ENCODE measurements at places on chromosomes 12 and 14.
A peak's percentile ranks its signal among the peaks of the same experiment; 100 is the strongest.

- no peak for DNase-seq
Measured at GRCh38 chr12:15334225-15334624, 11.9 kb downstream of the PTPRO start.

DNA sequence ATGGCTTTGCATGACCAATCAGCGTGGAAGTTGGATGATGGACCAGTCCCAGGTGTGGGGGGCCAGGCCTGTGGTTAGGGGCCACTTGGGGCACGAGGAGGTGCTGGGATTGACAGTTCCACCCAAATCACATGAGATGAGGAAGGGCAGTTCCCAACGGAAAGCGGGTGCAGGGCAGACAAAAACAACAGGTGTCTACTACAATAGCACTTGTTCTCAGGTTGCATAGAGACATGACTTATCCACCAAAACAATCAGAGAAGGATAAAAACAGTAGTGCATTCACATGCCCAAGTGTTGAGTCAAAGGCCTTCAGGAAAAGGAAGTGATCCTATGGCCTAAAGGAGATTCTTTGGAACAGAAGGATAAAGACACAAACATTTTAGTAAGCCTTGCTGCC lies 14.6 kb upstream of the EIF2B2 start:
- DNase-seq = no peak

GRCh38 chr12:3744229-3744901 lies 8.5 kb downstream of the CRACR2A start:
- DNase-seq = no peak

- DNase-seq = no peak
Measured at GRCh38 chr12:126496201-126496600, 1431.0 kb downstream of the AACS start.

DNA sequence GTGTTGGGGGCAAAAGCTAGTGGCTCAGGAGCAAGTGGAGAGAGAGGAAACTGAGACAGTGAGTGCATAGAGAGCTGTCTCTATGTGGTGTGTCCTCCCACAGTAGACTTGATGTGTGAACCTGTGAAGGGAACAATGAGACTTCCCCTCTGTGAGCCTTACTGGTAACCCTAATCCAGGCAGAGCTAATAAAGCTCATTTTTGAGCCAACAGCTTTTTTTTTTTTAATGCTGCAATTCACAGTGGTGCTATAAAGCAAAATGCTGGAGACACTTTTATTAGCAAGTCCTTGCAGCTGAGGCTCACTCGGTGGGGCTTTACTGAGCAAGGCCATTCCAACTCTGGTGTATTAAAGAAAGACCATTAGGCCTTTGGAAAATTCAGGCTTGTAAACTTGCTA lies 26.9 kb downstream of the FBXW8 start:
- DNase-seq = no peak

- DNase-seq = no peak
Measured at GRCh38 chr12:62724947-62725451, 210.0 kb downstream of the PPM1H start.

DNA sequence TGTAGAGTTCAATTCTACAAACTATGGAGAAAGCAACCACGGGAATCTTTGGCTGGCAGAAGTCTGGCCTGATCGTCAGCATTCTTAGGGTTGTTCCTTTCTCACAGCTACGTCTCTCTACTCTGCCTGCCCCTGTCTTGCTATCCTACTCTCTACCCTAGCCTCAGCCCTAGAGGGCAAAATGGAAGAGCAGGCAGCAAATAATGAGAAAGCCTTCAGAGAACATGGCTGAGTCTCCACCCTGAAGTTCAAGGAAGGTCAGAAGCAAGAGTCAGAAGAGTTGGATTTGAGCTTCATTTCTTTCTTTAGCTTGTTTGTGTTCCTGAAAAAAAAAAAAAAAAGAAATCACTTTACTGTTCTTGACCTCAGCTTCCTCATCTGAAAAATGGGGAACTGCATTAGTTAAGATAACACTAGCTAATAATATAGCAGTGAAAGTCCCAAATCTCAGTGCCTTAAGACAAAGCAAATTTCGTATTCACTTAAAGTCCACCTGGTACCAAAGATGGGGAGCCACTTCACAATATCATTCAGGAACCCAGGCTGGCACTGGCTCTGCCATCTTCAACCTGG lies 50.2 kb upstream of the CCND2 start:
- no peak for DNase-seq

DNA sequence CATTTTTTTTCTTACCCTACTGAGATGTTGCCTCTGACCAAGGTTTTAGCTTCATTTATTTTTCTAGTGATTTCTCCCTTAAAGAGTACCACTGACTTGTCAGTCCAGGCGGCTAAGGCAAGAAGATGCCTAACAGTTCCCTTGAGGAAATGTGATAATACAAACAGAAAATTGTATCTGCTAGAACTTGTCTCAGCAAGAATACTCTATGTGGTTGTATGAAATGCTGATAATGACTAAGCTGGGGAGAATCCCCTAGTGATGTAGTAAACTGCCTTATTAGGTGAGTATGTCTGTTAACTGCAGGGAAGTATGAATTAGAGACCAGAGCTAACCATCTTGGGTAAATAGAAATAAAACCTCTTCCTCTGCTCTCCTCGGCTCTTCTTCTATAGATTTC lies 6.7 kb downstream of the C12orf54 start:
- DNase-seq = no peak

DNA sequence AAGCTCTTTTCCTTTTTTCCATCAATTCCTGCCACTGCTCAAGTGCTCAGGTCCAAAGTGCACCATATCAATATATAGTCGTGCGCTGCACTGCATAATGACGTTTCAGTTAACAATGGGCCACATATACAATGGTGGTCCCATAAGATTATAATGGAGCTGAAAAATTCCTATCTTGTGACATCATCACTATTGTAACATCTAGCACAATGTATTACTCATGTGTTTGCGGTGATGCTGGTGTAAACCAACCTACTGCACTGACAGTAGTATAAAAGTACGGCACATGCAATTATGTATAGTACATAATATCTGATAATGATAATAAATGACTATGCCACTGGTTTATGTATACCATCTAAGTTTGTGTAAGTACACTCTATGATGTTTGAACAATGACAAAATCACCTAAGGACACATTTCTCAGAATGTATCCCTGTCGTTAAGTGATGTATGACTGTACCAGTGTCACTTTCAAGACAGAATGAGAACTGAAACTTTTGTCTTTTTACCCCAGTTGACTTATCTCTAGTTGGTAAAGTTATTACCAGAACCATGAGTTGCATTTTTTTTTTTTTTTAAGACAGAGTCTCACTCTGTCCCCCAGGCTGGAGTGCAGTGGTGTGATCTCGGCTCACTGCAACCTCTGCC lies 53.7 kb upstream of the INSM2 start:
- no peak for DNase-seq

GRCh38 chr12:116332705-116333380 lies 55.4 kb upstream of the MED13L start:
- no peak for DNase-seq

- no peak for DNase-seq
Measured at GRCh38 chr14:90599748-90600507, 203.1 kb downstream of the CALM1 start.

DNA sequence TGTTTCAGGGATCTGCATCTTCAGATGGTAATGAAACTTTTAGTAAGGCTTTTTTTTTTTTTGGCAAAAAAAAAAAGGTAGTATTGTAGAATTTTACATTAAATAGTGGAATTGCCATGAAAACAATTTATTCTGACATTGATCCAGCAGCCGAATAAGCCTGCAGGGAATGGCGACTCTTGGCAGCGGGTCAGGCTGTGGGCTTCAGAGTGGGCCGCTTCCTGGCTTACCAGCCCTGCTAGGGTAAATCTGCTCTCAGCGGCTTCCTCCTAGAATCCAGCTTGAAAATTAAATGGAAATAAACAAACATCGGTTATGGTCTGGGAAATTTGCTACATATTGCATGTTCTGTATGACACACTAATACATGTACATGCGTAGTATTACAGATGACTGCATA lies 34.8 kb downstream of the SFSWAP start:
- DNase-seq = no peak

- peak; percentile 74 for DNase-seq
Measured at GRCh38 chr14:61482348-61483206, 161.2 kb downstream of the PRKCH start.

DNA sequence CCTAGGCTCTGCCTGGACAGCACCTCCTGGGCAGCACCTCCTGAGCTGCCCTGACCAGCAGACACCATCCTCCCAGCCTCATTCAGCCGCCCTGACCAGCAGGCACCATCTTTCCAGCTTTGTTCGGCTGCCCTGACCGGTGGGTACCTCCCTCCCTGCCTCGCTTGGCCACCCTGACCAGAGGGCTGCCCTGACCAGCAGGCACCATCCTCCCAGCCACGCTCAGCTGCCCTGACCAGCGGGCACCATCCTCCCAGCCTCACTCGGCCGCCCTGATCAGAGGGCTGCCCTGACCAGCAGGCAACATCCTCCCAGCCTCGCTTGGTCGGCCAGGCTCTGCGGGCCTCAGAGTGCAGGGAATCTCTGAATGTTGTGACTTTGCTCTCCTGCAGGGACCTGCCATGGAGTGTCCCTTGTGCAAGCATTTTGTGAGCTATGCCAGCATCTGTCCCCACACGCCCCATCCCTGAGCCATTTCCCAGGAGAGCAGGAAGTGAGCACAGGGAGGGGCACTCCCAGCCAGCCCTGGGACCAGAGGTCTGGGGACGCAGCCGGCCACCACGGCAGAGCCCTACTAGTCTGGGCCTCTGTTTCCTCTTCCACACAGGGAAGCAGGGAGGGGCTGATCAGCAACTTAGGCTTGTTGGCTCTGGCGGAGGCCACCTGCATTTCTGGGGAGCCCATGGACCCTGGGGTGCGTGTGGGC lies 265.5 kb downstream of the SEC23A start:
- DNase-seq = no peak

DNA sequence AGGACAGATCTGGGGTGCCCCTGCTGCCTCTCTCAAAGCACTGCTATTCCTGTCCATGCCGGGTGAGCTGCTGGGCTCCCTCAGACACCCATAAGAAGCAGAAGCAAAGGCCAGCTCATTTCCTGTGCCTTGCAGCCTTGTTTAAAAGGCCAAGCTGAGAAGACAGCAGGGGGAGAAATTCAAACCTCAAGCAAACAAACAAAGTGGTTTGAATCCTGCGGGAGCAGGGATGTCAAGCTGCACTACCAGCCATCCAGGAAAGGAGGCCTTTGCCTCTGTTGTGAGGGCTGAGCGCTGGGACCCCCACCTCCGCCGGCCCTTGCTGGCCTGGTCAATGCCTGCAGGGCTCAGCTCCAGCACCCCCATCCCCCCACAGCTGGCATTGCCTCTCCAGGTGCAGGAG lies 176.5 kb downstream of the PIWIL1 start:
- DNase-seq = no peak

DNA sequence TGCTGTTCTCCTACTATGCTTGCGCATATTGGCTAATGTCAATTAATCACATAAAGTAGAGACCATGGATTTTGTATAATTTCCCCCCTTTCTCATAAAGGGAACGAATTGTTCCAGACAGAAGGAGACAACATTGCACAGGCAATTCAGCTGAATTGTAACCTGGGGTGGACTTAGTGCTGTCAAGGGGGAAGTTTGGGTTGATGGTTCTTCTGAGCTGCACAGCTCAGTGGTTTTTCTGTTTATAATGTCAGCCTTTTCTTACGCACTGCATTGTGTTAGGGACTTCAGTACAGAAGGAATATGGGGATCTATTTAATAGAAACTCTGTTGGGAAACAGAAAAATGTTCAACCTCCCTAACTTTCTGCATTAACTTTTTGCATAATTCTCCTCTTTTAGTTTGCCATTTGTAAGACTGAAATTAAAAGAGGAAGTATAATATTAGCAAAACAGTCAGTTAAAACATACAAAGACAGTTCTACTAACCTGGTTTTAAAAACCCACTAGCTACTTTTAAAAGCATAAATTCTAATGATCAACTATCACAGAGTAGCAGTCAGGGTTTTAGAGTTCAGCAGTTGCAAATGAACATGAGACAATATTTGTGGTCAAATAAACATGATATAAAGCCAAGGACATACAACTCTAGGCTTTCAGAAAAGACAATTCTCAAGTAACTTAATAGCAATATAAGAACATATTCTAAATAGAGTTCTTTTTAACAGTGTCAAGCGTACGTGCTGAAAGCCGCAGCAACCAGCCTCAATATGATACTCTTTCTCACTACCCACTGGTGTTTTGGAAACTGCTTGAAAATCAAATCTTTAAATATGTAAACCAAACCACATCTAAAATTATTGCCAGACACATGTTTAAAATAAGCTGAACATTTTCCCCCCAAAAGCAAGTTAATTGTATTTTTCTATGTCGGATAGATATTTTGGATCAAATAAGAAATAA lies 393.0 kb downstream of the FSCB start:
- no peak for DNase-seq

DNA sequence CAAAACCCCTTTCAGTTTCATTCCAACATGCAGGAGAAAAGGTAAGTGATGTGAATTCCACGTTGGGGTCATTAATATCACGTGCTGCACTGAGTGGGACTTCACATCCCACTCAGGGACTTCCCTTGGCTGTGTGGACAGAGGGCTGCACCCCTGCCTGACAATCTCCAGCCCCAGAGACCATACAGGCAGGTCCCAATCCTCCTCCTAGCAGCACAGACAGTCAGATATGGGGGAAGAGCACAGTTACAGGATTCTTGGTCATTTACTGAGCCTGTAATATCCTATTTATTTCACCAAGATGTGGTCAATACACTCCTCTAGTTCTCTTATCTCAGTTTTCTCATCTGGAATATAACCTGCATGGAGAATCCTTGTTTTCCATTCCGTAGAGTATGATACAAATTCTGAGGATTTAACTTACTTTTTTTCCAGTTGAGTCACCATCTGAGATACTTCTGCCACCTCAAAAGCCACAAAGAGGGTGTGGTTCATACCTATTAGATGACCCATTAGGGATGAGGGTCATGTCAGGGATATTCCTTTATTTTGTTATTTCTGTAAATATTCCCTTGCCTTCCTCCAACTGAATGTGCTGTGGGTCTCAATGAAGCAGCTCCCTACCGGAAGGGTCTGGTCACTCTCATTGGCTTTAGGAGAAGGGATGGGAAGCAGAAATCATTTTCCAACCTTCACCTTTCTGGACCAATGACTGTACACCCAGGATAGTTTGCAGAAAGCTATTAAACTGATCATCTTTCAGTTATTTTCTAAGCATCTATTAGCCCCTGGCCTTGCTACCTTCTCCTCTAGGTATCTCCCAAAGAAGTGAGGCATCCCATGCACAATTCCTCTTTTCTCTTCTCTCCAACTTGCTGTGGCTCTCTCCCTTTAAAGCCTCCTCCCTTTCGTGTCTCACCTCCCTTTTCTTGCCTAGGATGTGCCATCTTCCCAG lies 43.0 kb upstream of the NTF3 start:
- no peak for DNase-seq

DNA sequence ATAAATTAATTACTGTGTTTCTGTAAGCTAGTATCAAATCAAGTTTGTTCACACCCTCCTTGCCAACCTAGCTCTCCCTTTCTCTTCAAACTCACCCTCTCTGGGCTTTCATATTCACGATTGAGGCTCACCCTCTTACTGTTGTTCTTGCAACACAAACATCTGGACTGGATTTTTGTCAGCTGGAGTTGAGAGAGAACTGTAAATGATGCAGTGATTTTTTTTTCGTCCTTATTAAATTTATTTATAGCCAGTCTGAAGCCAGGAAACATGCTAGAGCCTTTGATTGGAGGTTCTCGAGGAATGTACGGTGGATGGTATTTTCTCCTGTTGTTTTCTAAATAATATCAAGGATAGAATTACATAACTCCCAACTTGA lies 485.1 kb downstream of the ZFP36L1 start:
- no peak for DNase-seq
